ENCODE measurements at places on chromosomes 3 and 15.
A peak's percentile ranks its signal among the peaks of the same experiment; 100 is the strongest.

DNA sequence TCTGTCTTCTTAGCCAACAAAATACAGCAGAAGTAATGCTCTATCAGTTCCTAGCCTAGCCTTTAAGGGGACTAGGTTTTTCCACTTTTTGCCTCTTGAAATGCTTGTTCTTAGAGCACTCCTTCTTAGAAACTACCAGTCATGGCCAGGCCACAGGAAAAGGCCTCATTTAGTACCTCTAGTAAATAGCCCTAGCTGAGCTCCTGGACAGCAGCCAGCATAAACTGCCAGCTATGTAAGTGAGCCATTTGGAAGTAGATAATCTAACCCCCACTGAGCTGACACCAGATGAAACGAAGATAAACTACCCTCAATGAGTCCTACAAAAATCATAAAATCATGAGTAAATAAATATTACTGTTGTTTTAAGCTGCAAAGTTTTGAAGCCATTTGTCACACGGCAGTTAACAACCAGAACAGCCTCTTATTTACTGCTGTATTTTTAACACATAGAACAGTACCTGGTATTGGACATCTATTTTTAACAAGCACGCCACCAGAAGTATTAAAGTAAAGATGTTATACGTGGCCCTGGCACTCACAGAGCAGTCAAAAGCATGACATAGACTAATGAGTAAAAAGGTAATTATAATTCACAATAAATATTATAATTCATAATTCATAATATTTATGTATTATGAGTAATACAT is 12.0 kb downstream of the TBC1D5 start:
- DNase-seq: no peak

- no peak for DNase-seq
These were observed 82.2 kb upstream of the VEPH1 start for GRCh38 chr3:157585386-157585785.

GRCh38 chr3:54756330-54756731 is 171.5 kb downstream of the LRTM1 start:
- no peak for DNase-seq

DNA sequence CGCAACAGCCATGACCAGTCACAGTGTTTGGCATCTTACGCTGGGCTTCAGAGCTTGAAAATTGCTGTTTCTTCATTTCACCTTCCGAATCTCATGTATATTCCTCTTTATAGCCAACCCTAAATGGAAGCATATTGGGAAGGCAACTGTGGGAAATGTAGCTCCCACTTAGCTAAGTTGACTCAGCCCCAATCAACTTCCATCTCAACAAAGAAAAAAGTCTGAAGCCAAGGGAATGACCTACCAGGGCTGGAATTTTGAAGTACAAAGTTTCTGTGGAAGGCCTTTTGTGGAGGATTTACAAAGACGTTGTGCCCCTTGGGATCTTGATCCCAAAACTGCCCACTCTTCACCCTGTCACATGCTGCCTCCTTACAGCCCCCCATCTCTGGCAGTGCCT is 85.2 kb upstream of the OXTR start:
- no peak for DNase-seq

GRCh38 chr15:99651023-99651807 is 82.0 kb downstream of the LYSMD4 start:
- no peak for DNase-seq

DNA sequence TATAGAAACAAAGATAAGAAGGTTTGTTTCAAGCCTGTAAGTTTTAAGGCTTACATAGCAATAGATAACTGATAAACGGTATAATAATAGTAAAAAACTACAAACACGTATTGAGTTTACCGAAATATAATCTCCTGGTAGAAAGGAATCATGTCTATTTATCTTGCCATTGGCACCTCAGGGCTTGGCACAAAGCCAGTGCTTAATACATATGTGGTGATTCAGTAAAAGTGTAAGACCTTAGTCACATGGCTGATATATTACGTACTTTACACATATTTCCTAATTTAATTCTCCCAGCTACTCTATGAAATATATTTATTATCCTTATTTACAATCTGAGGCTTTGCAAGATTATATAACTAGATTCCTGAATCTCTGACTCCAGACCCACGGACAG is 32.0 kb upstream of the SLCO3A1 start:
- no peak for DNase-seq

- DNase-seq: peak; percentile 12
These were observed 3.4 kb downstream of the TSC22D2 start for GRCh38 chr3:150411546-150411945.

Measured in globus pallidus (tissue), 1 donor.